ENCODE measurements at places on chromosomes 1 and 21. TPM values are rescaled to one million over a fixed set of nuclear protein-coding genes. Genes with fewer than 3 reads are reported as not detected.

GRCh38 chr1:235013512-235013911, 115.1 kb downstream of the TOMM20 start:
- no peak for DNase-seq

SLFNL1 gene
- polyA plus RNA-seq: 0.09 TPM

LRRC7 gene
- not detected for polyA plus RNA-seq

PAPPA2 gene
- polyA plus RNA-seq: 0.29 TPM

DNA sequence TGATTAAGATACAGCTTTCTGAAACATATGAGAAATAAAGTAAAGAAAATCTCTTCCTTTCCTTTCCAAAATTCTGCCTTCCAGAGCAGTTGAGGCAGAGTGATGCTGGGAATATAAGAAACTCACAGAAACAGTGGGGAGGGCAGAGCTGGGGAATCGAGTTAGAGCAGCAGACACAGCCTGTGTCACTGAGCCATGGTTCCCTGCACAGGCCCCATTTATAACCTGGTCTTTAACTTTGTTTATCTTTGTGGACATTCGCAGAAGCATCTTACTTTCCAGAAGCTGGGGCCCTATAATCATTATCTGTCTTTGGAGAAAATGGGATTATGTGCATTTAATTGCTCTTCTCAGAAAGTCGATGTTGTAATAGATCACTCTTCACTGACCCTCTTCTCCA, 349.1 kb downstream of the SETD4 start:
- DNase-seq: no peak

DNA sequence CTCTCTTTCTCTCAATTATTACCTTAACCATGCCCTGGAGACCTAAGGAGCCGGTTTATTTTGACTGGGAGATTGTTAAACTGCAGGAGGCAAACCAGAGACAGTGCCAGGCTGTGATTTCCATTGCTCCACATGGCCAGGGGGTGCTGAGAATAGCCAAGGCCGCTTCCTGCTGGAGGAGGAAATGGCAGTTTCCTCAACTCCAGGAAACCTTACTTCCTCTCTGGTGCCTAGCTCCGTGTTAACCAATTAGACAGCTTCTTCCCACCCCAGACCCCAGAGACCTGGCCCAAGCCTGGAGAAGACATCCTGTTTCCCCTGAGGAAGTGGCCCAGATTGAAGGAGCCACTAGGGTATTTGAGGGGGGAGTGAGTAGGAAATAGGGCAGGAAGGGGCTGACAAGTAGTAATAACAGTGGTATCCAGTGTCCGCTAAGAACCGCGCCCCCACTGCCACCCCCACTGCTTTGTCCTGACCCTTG, 161.2 kb downstream of the PLPP3 start:
- DNase-seq: no peak

OR11L1 gene
- polyA plus RNA-seq: not detected

DNA sequence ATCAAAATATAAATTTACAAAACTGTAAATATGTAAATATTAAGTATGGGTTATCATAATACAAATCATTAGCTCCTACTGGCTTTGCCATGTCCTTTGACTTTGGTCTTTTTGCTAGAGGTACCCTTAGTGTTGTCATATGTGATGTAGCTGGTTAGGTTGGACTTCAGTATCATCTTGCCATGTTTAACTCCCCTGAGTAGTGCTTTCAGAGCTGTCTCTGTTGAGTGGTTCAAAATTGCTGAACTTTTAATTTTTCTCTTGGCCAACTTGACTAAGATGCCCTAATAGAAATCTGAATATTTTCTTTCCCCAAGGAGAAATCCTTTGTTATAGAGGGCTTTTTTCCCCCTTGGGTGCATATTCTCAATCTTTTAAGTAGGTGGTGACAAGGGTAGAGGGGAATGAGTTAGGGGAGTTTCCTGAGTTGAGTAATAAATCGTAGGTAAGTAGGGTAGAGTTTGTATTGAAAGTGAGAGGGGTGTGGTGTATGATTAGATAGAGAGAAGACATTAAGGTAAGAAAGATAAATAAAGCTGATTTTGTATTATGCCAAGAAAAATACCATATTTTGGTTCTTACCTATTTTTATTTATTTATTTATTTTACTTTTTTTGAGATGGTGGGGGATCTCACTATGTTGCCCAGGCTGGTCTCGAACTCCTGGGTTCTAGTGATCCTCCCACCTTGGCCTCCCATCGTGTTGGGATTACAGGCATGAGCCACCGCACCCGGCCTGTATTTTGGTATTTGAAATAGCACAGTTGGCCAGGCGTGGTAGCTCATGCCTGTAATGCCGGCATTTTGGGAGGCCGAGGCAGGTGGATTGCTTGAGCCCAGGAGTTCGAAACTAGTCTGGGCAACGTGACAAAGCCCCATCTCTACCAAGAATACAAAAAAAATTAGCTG, 21.8 kb downstream of the RPRD2 start:
- no peak for DNase-seq

DNA sequence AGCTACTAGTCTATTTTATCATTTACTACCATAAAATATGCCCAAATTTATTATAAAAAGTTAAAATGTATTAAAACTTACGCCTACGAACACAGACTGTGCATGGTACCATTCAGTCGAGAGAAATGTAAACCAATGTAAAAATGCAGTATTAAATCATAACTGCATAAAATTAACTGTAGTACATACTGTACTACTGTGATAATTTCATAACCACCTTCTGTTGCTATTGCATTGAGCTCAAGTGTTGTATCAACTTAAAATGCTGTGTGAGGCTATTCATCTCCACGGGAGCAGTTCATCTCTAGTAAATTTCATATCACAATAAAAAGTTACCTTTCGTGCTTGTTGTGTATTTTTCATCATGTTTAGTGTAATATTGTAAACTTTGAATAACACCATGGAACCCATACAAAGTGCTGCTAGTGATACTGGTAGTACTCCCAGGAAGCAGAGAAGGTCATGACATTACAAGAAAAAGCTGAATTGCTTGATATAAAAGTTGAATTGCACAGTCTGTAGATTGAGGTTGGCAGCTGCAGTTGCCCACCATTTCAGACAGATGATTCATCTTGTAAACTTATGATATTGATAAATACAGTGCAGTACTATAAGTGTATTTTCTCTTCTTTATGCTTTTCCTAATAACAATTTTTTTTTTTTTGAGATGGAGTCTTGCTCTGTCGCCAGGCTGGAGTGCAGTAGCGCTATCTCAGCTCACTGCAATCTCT, 19.0 kb upstream of the CENPF start:
- no peak for DNase-seq

TNFSF18 gene
- polyA plus RNA-seq: 0.86 TPM

DNA sequence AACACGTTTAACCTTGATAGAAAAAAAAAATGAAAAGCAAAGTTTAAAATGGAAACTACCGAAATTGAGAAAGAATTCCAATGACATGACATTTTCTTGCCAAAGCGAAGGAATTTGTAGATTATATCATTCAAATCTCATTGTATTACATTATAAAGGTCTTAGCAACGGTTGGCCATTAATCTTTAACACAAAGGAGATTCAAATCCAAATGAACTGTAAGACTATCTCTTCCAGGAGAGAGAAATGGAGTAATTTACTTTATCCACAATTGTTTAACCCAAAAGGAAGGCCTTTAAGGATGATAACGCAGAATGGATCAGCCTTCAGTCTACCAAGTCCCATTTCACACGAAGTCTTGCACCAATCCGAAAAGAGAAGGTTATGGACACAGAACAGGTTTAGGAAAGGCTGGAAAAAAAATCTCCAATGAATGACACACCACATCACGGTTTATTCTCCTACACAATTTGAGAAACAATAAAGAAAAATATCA, 1.5 kb downstream of the ENAH start:
- no peak for DNase-seq

GRCh38 chr1:223747838-223748335, 35.5 kb downstream of the CAPN2 start:
- no peak for DNase-seq

DNA sequence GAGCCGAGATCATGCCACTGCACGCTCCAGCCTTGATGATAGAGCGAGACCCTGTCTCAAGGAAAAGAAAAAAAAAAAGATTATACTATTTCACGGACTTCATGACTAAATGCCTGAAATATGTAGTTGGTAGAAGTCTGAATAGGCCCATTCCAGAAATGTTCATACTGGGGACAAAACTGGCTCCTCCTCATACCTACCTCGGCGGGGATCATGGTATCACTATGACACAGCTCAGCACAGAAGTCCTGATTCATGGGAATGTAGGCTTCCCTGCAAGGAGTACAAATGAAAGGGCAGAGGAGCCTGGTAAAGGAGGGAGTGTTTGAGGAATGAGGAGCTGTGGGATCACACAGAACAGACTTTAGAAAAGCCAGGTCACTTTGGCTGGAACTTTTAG, 5.0 kb downstream of the SPATA46 start:
- DNase-seq: no peak

GRCh38 chr1:42316292-42316691, 18.7 kb downstream of the FOXJ3 start:
- DNase-seq: no peak
